ENCODE measurements at places on chromosomes 3 and 15.

- no peak for DNase-seq
These were observed 46.7 kb downstream of the FILIP1L start for GRCh38 chr3:100067589-100067988.

DNA sequence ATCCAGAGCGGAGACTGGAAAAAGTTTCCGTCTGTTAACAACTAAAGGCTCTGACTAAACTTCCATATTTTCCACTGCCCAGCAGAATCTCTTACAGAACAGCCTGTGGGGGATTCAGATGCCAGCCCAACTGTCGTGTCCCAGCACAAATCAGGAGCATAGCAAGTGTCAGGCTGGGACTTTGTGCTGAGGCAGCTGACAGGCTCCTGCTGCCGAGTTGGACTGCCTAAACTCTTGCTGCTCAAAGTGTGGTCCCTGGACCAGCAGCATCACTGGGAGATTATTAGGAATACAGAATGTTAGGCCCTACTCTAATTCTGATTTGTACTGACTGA is 31.2 kb upstream of the CMTM7 start:
- DNase-seq: no peak

- DNase-seq: no peak
These were observed 98.1 kb downstream of the XXYLT1 start for GRCh38 chr3:195172896-195173295.

DNA sequence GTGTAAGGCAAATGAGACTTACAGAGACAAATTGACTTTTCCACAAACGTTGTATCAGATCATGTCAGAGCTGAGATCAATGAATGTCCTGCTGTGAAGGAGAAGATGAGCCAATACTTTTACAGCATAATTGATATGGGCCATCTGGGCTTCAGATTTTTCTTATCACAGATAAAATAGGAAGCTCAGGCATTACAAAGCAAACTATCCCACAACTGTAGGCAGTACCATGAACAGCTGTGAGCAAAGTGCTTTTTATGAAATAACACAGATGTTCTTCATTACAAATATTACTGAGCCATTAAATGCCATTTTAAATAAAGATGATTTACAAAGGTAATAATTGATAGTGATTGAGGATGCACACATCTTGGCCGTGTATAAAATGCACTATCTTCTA is 852.3 kb downstream of the OTOL1 start:
- no peak for DNase-seq

DNA sequence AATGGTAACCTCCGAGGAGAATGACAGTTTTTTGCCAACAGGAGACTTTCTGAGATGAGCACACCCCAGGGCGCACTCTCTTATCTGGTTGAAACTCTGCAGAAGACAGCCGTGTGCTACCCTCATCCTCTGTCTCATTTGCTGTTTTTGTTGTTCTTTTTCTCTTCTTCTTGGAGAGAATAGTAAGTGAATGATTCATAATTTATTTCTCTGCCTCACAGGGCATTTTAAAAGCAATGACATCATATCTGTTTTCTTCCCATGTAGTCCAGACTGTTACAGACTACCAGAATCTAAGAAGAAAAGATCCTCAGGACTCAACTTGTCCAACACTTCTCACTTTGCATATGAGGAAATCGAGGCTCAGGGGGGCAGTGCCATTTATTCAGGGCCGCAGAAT is 771.1 kb upstream of the GRM7 start:
- no peak for DNase-seq

- no peak for DNase-seq
These were observed 5.5 kb upstream of the SNX22 start for GRCh38 chr15:64146041-64146440.

GRCh38 chr3:62445275-62445674 is 71.9 kb upstream of the FEZF2 start:
- no peak for DNase-seq

DNA sequence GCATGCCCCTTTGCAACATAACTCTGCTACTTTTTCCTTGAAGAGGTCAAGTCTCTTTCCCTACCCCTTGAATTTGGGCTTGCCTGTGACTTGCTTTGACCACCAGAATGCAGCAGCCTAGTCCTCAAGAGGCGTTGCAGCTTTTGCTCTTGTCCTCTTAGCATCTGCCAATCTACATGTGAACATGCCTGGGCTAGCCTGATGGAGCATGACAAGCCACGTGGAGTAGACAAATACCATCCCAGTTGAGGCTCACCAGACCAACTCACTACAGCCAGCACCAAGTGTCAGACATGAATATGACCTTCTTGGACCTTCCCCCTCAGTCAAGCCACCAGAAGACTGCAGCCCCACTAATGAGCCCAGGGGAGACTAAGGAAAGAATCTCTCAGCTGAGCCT is 32.9 kb downstream of the AMOTL2 start:
- no peak for DNase-seq

- DNase-seq: no peak
These were observed 311.2 kb downstream of the RPLP1 start for GRCh38 chr15:69763831-69764230.

DNA sequence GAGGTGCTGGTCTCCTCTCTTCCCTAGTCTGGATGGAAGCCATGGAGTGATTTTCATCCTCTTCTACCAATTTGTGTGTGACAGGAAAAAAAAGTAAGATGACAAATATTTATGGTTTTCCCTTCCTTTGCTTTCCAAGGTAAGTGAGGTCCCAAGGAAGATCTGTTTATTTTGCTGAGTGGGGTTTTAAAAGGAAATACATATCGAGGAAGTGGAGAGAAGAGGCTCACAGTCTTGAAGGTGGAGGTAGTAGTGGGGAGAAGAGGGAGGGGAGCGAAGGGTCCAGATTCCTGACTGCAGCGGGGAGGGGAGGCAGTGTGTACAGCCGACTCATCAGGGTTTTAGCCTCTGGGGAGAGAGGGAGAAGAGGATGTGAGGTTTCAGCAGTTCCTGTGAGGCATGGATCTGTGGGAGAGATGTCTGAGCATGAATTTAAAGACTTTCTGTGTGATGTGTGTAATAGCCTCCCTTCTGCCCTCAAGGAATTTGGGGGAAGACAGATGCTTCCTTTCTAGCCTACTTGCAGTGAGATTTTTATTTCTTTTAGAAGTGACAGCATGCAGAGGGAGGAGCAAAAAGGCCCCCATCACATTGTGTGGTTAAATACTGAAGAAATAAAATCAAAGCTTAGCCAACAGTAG is 272.4 kb downstream of the THRB start:
- no peak for DNase-seq

DNA sequence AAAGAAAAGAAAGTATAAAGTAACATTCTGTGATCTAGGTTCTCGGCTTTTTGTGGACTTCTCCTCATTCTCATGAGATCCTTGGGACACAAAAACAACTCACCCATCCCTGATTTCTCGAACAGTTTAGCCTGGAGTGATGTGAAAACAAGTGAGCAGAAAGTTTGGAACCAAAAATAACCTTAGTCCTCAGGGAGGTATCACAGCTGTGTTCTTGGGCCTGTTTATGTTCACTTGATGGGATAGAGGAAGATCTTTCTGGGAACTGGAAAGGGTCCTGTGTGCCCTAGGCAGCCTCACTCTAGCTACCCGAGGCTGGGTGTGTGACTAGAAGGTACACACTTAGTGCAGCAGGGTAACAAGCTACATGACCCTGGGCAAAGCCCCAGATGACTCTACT is 308.8 kb upstream of the PDZRN3 start:
- no peak for DNase-seq

DNA sequence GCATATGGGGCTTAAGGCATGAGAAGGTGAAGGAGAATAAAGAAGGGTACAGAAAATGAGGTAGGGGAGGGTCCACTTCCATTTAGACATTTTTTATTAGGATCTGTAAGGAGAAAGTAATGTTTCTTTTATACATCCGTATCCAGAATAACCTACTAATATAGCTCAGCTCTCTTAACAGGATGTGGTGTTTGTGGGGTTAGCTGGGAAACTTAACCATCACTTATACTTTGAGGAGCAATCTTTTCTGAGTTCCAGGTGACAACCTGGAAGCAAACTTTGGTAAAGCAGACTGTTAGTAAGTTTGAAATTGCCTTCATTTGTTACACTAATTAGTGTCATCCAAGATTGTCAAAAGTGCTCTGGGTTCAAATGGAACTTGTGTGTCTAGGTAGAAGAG is 36.6 kb downstream of the BUB1B start:
- no peak for DNase-seq

DNA sequence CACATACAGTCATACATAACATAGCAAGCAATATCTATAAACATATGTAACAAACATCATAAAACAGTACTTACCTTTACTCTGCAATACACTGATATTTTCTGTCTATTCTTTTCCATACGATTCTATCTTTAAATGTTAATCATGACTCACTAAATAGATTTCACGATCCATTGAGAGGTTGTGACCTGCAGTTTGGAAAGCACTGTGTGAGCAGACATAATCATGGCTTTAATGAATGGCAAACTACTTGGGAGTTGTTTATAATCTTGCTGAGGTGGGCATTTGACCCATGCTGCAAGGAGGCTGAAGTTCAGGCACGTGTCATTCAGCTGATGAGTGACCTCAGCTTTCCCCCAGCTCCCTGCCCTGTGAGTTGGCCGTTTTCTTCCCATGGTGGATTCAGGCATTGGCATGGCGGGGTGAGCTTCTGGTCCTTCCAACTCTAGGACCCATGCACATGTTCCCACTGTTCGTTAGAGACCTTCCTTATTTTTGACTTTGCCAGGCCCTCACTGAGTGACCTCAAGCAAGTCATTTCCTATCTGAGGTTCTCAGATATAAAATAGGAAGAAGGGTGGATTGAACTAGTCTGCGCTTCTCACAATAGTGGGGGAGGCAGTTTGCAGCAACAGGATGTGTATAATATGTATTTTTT is 41.7 kb downstream of the PAQR5 start:
- no peak for DNase-seq

DNA sequence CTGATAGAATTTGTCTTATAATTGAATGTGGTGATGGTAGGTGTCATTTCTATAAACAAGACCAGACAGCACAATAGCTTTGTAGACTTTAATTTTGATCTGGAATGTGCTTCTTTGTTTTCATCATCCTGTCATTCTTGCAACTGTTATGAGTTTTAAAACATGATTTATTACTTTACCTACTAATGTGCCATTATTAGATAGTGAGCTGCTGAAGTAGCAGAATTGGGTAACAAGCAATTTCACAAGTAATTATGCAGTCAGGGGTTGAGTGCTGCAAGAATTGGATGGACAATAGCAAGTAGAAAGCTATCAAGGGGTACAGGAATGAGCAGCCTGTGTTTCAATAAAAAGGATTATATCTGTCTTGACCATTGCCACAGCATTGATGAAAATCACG is 975.6 kb downstream of the ROBO1 start:
- DNase-seq: no peak

GRCh38 chr3:192303235-192303634 is 424.1 kb downstream of the FGF12 start:
- no peak for DNase-seq

DNA sequence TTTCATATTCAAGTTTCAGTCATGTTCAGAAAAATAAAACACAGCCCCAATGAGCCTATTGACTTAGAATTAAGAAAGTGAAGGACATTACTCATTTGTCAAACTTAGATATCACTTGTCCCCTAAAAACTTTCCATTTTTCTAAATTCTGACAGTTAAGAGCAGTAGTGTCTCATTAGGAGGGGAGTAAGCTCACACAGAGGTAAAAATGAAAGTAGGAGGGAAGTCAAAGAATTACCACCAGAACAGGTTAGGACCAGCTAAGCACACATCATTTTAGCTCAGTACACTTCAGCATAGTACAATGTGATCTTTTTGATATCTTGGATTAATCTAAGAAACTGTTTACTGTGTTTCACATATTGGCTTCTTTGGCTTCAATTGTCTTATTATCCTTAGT is 64.3 kb downstream of the OSTN start:
- no peak for DNase-seq

GRCh38 chr3:152718810-152719209 is 116.1 kb upstream of the P2RY1 start:
- DNase-seq: no peak

DNA sequence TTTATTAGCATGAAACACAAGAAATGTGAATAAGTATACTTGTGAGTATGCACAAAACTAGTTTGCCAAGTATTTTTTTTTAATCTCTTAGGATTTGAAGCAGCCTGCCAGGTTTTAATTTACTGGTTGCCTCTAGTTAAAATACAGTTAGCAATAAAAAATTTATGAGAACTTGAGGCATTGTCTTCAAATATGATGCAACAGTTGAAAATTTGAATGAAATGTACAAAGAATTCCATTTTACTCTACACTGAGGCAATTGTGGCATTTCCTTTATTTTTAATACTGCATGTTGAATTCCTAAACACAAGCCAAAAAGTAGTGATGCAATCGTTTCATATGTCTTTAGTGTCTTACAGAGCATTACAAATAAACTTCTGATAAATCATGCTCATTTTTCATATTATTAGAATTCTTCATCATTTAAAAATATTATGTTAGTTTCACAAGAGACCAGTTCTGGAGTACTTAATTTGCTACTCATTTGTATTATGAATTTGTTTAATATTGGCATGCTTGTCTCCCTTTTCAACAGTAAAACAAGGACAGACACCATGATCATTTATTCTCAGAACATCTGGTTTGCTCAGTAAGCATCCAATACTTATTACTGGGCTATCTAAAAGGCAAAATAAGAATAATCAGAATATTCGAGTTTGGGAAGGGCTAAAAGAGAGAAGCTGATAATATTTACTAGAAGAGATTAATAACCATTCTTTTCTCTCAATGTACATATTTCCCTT is 124.8 kb upstream of the PTX3 start:
- DNase-seq: no peak

DNA sequence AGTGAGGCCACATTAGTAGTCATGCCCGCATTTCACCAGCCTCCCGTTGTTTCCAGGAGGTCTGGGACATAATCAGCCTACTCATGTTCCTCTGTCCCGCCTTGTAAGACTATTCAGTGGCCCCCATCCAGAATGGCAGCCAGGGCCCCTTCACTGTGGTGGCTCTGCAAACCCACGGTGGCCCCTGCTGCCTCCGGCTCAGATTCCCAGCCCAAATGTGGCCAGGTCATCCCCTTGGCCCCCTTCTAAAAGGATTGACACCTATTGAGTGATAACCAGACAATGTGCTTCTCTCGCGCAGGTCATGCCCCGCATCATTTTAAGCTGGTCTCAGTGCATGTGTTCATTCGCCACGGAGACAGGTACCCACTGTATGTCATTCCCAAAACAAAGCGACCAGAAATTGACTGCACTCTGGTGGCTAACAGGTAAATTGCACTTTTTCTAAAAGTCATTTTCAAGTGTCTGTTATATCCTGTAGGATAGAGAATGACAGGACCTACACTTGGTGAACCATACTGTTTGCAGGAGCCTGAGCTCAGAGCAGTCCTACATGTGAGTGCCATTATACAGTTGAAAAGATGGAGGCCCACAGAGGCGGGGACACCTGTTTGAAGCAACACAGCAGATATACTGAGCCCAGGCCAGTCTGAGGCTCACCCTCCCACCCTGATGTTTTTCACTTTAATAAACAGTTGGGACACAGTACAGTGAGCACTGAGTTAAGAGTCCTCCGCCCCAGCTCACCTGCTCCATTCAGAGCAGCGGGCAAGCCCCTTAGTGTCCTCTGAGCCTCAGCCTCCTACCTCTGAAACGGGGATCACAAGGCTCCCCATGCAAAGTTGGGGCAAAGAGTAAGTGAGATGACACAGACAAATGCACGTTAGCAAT is 47.7 kb downstream of the PXYLP1 start:
- no peak for DNase-seq

GRCh38 chr15:89174476-89174875 is 46.9 kb downstream of the RLBP1 start:
- DNase-seq: no peak

- DNase-seq: no peak
These were observed 238.7 kb upstream of the TMCO5A start for GRCh38 chr15:37695719-37696118.

GRCh38 chr15:37819191-37819590 is 115.2 kb upstream of the TMCO5A start:
- no peak for DNase-seq

All from stimulated activated CD8-positive, alpha-beta memory T cell treated with anti-CD3 and anti-CD28 coated beads, Interleukin-4, amount 100 ng/mL, for 1 hour (primary cell).